ENCODE measurements at places on chromosomes 7 and 10.

- no peak for DNase-seq
These were observed 594.9 kb downstream of the INHBA start for GRCh38 chr7:41107938-41108448.

GRCh38 chr10:122435212-122435827 is 19.1 kb upstream of the ARMS2 start:
- no peak for DNase-seq

DNA sequence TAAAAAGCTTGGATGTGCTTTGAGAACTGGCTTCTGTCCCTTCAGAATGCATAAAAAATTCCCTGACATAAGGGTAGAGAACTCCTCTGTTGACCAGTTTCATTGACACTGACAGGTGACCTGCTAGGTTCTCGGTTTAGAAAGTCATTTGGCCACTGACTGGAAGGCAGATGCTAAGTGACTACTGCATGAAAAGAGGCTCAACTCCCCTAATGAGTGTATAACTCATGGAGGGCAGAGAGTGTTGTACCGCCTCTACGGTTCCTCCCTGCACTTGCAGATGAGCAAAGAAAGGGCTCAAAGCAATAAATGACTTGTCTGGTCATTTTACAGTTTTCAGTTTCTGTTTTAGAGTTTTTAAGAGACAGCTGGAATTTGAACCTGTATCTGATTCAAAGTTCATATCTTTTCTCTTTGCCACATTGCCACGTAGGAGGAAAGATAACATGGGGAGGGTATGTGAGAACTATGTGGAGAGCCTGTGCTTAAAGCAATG is 2.9 kb upstream of the FGL2 start:
- DNase-seq, result no peak

- peak; percentile 47 for DNase-seq
These were observed 15.6 kb downstream of the SHH start for GRCh38 chr7:155796381-155797261.

GRCh38 chr10:58921421-58921855 is 255.0 kb upstream of the PHYHIPL start:
- no peak for DNase-seq

DNA sequence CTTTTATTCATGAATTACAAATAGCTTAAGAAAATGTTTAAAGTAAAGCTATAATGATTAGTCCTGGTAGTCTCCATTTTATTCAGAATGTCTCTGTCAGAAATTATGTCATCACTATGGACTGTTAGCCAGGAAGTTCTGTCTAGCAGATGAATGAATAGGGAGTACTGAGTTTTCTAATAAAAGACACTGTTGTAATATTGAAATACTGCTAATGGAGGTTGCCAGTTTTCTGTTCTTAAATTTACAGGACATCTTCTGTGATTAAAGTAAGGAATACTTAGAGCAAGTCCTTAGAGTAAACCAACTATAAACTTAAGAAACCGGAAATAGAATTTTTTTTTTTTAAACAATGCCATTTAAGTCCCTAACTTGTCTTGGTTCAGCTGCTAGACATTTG is 309.8 kb downstream of the ADK start:
- DNase-seq, result no peak

DNA sequence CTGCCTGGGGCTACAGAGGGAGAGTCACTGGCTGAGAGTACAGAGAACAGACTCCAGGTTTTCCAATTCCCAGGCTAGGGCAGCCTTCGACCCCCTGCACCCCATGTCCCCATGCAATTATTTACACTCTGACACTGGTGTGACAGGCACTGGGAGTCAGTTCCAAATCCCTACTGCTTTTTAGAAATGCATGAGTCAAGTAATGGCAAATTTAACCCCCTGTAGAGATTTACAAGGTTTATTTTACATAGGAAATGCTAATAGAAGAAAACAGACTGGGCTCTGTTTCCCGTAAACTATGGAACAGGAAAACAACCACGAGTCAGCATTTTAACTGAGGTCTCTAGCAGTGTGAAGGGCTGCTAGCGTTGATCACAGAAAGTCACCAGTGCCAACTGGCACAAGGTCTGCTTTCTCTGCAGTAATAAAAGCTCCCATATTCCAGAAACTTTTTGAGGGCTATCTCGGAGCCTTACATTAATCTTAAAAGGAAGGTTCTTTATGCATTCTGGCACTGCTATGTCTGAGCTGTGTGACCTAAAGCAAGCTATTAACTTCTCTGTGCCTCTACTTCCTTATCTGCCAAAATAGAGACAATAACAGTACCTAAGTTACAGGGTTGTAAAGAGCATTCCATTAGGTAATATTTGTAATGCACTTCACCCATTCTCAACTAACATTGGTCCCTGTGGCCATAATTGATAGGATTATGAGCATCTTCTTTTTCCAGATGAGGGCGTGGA is 28.2 kb downstream of the NOD1 start:
- DNase-seq, result no peak

DNA sequence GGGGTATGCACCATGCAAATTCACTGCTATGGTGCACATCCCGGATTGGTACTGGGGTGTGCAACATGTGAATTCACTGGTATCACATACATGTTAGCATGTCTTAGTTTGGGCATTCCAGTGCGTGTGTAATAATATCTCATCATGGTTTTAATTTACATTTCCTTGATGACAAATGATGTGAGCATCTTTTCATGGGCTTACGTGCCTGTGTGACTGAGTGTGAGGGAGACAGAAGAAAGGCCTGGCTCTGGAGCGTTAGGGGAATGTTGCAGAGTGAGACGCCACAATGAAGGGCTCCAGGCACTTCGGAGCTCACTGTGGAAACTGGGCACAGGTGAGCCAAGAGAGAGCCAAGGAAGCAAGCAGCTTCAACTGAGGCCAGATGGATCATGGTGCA is 162.6 kb downstream of the UBE2H start:
- no peak for DNase-seq

All from CD4-positive, alpha-beta memory T cell (primary cell).